ENCODE measurements at places on chromosomes 1 and 21.

GRCh38 chr1:1862905-1863547, 27.9 kb downstream of the GNB1 start:
- DNase-seq: no peak

DNA sequence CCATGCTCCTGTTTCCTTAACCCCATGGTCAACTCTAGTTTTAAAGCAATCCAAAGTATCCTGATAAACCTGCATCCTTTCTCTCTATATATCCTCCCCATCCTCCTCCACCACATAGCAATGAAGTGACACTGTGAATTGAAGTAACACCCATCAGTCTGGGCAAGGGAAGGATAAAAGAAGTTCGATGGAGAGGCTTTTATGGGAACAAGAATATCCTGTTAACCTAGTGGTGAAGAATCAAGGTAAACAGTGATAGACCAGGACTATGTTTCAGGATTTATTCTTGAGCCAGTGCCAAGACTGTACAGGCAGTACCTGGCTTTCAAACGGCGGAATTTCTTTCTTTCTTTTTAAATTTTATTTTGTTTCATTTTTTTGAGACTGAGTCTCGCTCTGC, 17.6 kb downstream of the RABIF start:
- DNase-seq: no peak

GRCh38 chr21:35988416-35989137, 71.7 kb downstream of the SETD4 start:
- no peak for DNase-seq

DNA sequence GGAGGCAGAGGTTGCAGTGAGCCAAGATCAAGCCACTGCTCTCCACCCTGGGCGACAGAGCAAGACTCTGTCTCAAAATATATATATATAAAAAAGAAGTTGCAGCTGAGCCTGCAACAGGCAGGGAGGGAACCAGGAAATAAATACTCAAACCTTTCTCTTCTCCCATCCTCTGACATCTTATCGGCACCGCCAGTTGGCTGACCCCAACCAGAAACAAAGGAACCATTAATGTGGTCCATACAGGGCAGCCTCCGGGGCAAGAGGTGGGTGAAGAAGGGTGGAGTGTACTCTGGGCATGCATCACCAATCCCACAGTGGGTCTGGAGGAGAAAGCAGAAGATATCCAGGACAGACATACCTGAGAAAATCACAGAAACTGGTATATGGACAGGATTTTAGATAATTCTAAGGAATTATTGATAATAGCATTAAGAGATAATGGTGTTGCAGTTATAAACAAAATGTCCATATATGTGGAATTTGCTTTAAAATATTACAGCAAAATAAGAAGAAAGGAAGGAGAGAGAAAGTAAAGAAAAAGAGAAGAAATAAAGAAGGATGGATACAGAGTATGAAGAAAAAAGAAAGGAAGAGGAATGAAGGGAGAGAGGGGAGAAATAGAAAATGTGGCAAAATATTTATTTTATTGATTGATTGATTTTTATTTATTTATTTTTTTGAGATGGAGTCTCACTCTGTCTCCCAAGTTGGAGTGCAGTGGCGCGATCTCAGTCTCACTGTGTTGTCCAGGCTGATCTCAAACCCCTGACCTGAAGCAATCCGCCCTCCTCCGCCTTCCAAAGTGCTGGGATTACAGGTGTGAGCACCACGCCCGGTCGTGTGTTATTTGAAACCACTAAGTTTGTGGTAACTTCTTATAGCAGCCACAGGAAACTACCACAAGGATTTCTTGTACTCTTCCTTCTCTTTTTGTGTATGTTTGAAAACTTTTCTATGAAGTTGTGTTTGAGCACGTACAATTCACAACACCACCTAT, 4.1 kb upstream of the PTAFR start:
- no peak for DNase-seq

GRCh38 chr1:114149211-114149610, 4.5 kb downstream of the SYT6 start:
- no peak for DNase-seq

- no peak for DNase-seq
Measured at GRCh38 chr1:86948212-86948611, 33.8 kb downstream of the HS2ST1 start.

GRCh38 chr1:246689409-246690008, 34.7 kb upstream of the SCCPDH start:
- DNase-seq: peak; percentile 47

DNA sequence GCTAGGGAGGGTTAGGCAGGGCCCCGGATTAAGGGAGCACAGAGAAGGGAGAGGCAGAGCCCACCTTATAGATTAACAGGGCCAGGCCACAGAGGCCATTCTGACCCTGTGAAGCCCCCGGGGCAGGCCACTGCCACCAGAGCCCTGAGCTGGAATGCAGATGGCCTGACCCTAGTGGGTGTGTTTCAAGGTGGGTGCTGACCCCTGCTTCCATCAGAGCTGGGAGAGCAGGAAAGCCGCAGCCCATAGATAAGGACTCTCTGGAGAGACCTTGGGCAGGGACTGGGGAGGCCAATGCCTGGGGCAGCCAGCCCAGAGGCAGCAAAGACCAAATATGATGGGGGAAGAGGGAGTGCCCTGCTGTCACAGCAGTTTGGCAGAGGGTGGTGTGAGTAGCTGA, 35.9 kb downstream of the NCMAP start:
- DNase-seq: no peak

DNA sequence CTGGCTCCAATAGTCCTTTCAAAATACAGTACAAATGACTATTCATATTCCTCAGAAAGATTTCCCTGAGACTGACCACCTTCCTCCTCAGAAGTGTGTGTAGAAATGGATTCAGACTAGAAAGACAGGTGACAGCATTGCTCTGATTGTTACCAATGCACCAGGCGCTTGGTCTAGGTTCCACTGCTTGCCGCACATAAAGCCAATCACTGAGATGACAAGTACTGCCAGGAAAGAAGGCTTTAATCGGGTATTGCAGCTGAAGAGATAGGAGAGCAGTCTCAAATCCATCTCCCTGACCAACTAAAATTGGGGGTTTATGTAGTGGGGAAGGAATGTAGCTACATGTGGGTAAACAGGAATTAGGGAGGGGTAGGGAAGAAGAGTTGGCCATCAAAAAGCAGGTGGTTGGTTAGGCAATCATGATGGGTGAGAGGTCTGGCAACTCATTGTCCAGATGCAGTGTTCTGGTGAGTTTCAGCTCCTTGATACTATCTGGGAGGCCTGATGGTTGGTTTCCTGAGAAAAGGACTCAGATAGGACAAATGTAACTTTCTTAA, 98.0 kb downstream of the KCNH1 start:
- DNase-seq: no peak

DNA sequence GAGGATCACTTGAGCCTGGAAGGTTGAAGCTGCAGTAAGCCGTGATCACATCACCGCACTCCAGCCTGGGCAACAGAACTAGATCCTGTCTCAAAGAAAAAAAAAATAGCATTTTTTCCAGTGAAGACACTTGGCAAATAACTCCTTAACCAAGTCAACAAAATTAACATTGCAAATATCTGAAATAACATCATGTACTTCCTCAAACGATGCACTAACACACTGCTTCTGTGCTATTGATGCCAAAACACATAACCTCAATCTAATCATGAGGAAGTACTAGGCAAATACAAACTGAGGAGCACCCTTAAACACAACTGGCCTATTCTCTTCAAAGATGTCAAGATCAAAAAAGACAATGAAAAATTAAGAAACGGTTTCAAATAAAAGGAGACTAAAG, 32.3 kb downstream of the PABPC4 start:
- DNase-seq: no peak

- no peak for DNase-seq
Measured at GRCh38 chr1:229280921-229281320, 10.0 kb downstream of the RAB4A start.

DNA sequence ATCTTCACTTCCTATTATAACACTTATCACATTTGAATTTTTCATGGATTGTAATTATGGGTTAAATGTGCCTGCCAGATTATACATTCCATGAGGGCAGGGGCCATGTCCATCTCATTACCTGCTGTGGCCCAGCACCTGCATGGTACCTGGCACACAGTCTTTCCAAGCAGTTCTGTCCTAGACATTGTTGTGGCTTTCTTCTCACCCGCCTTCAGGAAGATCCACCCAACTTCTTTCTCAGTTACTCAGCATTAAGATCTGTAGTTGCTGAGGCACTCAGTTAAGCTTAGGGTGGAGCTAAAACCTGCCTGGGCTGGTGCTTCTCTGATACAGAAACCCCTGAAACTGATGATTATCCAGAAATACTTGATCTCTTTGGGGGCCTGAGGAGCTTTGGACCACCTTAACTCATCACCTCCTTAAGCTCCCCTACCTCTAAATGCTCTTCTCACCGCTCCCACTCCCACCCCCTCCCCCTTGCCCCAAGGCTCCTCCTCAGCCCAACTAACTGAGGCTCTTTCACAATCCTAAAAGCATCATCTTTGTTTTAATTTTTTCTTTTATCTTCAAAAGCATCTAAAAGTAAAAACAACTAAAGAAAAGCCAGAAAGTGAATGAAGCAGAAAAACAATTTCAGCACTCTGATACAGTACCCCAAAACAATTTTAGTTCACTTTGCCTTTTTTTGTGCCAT, 190.6 kb downstream of the FGGY start:
- DNase-seq: no peak
